ENCODE measurements at places on chromosomes 2 and 18.

DNA sequence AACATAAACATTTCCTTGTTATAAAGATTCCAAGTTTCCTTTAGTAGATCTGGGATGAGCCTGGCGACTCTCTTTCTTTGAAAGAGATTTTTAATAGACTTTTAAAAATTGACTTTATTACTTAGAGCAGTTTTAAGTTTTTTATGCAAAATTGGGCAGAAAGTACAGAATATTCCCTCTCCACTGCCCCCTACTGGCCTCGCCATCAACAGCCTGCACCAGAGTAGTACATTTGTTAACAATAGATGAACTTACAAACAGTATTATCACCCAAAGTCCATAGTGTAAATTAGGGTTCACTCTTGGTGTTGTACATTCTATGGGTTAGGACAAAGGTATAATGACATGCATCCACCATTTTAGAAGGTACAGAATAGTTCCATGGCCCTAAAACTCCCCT is 3.9 kb downstream of the MAP3K19 start:
- no peak for DNase-seq

DNA sequence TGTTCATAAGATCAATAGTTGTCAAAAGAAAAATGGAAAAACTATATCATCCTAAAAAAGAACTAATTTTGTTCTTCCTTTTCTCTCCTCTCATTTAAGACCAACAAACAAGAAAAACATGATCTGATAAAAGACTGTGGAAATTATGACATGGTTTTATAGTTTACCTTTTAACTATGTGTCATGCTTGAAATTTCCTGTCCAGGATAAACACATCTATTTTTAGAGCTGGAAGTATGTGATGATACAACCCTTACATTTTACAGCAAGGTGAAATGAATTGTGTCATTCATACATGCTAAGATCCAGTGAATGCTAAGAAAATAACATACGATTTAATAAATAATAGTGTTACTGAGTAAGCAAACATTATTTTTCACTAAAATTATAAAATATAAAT is 89.9 kb downstream of the GULP1 start:
- DNase-seq: no peak

DNA sequence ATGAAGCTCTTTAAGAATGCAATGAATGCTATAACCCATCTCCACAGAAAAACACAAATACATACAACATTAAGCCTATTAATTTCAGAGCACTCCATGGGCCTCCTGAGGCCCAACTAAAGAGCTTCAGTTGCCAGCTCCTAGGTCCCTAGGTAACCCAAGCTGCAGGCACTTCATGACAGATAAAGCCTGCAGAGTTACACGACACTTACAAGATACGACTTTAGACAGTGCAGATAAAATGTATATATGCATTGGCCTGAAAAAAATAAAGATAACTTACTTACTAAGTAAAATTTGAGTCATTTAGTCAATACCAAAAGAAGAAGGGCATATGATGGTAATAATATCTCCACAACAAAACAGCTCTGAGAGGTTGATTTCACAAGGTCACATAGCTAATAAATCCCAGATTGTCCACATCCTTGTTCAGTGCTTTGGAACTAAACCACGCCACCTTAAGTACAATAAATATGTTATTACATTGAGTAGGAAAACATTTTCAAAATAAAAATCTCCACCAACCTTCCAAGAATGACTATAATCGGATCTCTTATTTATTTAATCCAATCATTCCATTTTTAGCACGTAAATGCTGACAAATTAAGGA is 3.4 kb downstream of the MAP4K3 start:
- DNase-seq: no peak

DNA sequence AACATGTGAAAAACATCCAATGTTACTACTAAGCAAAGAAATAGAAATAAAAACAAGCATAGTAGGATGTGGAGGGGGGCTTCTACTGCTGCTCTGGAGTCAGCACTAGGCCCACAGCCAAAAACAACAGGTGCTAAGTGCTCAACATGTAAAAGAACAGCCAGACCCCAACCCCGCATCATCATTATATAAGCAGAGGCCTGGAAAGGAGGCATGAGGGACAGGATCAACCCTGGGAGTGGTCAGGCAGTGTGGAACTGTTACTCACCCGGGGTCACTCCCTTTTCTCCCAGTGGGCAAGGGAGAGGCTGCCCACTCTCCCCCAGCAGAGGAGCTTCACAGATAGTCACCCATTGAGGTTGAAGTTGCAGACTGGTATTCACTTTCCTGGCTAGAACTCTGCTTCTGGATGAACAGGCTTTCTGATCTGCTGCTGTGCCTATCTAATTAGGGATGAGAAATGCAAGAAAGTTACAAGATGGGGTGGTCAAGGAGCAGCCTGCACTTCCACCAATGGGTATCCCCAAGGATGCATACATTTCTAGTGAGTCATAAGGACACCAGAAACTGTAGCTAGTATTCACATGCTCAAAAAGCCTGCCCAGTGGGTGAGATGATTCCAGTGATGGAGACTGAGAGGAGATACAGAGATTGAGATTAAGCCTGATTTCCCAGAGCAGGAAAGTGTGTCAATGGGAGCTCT is 480.1 kb upstream of the TCF4 start:
- DNase-seq: no peak

GRCh38 chr18:6363216-6363615 is 51.5 kb downstream of the L3MBTL4 start:
- DNase-seq: no peak

DNA sequence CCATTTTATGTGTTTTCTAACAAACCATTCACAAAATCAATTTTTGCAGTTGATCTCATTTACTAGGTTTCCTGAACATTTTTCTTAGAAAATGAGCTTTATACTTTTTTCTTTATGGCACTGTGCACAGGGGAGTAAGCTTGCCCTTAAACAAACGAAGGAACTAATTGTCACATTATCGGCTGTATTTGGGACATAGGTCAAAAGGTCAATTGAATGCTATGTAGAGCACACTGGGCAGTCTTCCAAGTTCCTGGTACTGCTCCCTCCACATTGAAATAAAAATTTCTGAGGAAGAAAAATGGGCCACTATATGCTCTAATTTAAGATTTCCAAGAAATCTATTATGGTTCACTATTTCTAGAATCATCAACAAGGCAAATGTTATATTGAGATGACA is 93.6 kb upstream of the TMEFF2 start:
- no peak for DNase-seq

DNA sequence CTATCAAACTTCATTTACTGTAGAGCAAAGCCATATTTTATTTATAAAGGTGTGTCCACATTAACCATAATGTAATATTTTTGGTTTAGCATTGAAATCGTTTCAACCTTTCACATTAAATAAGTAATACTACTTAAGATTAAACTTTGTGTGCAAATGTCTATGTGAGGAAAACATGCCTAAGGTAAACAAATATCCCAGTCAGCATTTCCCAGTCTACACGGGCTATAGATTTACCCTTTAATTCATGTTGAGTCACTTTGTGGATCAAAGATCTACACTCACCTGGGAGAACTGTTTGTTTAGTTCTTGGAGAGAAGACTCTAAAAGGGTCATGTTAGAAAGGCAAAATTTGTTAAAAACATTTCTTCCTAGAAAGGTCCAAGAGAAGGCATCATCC is 89.1 kb downstream of the ABCA12 start:
- DNase-seq: no peak

DNA sequence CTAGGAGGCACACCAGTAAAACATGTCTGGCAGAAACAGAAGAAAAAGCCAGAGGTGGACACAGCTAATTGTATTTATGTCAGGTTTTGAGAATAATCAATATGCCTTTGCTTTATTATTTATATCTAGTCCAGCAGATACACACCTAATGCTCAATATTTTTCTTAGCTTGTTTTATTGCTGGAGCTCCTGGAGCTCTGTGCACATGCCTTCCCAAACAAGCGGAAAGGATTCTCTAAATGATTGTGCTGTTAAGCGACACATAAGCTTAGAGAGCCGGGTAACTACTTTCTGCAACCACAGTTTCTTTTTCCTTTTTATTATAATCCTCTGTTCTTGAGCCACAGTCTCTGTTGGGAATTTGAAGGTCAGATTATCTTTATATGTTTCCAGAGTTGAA is 177.3 kb upstream of the ST6GAL2 start:
- DNase-seq: no peak

- no peak for DNase-seq
These were observed 132.0 kb upstream of the REV1 start for GRCh38 chr2:99621774-99622173.

GRCh38 chr2:203155406-203155805 is 83.4 kb upstream of the CYP20A1 start:
- no peak for DNase-seq

- DNase-seq: no peak
These were observed 410.4 kb downstream of the MEIS1 start for GRCh38 chr2:66845307-66845706.

- no peak for DNase-seq
These were observed 128.0 kb upstream of the TACR1 start for GRCh38 chr2:75327334-75327733.

DNA sequence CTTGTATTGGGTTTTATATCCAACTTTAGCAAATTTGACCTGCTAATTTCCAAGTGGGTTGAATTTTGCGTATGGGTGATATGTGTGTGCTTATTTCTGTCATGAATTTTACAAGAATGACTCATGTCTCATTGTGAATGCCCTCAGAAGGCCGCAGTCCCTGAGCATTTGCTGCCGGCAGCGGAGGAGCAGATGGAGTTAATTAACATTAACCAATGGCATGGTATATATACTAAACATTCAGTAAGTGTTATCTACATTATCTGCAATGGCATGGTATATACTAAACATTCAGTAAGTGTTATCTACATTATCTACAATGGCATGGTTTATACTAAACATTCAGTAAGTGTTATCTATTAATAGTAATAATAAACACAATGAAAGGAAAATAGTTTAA is 90.1 kb downstream of the DOK6 start:
- DNase-seq: no peak

DNA sequence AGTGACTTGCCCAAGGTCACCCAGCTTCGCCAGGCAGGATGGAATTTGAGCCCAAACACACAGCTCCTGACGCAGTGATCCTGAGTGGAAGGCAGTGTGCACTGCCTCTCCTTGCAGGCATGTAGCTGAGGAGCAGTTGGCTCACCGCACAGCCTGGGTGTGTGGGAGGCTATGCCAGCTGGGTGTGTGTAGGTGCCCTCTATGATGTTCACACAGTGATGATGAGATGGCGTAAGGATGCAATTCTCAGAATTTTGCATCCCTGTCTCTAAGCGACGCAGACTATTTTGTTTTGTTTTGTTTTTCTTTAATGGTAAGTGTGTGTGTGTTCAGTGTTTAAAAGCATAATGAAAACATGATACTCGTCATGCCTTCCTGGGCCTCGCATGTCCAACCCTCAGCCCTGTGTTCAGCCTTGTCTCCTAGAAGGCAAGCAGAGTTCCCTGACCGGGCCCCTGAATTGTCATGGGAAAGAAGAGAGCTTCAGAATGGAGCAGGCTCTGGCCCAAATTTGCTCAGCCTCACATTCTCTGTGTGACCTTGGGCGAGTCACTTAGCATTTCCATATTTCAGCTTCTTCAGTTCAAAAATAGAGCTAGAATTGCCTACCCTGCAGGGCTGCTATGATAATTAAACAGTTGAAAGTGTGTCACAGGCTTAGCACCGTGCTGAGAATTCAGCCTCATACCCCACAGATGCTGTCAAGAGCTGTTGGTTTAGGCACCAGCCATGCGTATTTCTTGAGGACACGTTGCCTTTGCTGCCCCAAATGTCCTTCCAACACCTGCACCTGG is 603.6 kb upstream of the RAB6C start:
- no peak for DNase-seq

DNA sequence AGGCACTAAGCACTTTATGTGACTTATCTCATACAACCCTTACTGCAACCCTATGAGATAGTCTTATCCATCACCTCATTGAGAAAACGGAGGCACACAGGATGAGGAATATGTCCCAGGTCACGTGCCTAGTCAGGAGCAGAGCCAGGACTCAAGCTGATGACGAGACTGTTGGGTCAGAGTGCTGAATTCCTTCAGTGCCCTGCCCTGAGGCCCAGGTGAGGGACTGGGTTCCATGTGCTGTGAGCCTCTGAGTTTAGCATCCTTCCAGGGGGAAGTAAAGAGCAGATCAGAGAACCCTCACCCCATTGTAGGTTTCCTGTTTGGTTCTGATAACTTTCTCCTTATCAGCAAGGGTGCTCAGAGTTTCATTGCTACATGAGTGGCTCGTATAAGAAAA is 11.7 kb upstream of the EDAR start:
- no peak for DNase-seq

DNA sequence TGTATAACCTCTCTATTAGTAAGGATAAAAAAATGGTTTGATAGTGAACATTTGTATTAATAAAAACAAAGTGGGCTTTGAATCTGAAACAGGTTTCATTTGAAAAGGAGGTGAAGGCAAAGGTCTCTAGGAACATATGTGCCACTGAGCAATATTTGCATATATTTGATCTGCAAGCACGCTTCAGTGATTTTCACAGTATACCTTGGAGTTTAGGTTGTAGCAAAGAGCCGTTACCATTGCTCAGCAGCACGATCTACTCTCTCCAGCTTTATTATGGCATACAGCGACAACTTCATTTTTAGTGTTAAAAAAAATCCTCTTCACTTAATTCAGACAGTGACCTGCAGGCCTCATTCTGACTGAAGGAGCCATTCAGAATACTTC is 75.8 kb upstream of the ZEB2 start:
- DNase-seq: no peak

- DNase-seq: no peak
These were observed 186.8 kb downstream of the KCNS3 start for GRCh38 chr2:18065249-18065648.

DNA sequence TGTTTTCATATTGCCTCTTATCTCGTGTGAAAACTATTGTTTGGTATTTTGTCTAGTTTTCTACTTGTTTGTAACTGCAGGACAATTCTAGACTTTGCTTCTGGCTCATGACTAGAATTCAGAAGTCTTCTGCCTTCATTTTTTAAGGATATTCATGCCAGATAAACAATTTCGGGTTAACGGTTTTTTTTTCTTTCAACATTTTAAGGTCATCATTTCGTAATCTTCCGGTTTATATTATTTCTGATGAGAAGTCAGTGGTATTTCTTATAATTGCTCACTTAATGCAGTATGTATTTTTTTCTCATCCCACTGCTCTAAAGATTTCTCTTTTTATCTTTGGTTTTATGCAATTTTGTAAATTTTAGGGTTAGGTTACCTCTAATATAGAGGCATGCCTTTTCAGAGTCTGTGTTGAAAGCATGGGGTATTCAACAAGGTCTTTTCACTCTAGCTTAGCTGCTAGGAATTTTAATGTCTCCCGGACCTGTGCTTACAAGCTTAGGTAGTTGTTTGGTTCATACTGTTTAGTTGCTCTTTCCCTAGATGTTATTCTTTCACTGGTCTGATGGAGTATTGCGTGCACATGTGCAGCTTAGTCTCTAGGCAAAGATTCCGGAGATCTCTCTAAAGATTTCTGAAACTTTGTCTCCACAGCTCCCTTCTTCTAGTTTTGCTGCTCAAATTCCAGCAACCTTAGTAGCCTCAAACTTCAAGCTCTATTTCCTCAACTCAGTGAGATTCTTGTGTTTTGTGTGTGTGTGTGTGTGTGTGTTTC is 198.1 kb downstream of the MCFD2 start:
- DNase-seq: no peak

- no peak for DNase-seq
These were observed 98.5 kb upstream of the RIOK3 start for GRCh38 chr18:23354625-23355024.

GRCh38 chr2:240287496-240288086 is 147.1 kb upstream of the OTOS start:
- no peak for DNase-seq
